ENCODE measurements at places on chromosomes 1 and 21.

- no peak for DNase-seq
Observed at GRCh38 chr1:29303201-29304024, 67.1 kb downstream of the PTPRU start.

DNA sequence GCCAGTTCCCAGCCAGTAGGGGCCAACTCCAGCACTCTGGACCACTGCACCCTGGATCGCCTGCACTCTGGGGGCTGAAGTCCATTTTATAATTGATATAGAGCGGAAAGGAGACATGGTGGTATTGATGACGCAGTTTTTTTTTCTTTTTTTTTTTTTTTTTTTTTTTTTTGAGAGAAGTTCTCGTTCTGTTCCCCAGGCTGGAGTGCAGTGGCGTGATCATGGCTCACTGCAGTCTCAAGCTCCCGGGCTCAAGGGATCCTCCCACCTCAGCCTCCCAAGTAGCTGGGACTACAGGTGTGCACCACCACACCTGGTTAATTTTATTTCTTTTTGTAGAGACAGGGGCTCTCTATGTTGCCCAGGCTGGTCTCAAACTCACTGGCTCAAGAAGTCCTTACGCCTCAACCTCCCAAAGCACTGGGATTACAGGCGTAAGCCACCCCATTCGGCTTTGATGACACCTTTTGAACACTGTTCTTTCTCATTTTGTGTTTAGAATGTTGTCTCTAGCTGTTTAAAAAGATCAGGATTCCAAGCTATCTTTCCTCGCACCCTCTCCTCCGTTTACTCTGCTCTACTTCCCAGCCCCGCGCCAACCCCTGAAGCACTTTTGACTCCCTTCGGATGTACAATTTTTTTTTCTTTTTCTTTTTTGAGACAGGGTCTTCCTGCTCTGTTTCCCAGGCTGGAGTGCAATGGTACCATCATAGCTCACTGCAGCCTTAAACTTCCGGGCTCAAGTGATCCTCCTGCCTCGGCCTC is 960 bp downstream of the MX2 start:
- no peak for DNase-seq

DNA sequence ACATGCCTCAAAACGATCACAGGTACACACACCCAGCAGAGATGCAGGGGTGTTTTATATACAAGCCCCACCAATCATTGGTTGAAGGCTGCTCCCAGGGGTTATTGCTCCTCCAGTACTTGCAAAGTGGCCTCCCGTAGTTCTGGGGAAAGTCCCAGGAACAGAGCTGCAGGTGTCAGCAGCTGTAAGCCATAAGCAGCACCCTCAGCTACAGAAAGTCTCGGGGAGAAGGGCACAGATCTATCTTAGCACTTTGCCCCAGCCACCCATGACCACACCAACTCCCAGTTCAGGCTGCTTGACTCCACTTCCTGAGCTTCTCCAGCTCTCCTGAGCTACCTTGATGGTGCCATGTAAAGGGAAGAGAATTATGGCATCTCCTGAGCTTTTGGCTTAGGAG is 222.7 kb upstream of the GJB5 start:
- no peak for DNase-seq

GRCh38 chr21:46063734-46064680 is 33.9 kb upstream of the COL6A2 start:
- no peak for DNase-seq

GRCh38 chr1:173024543-173024942 is 26.2 kb downstream of the TNFSF18 start:
- no peak for DNase-seq

DNA sequence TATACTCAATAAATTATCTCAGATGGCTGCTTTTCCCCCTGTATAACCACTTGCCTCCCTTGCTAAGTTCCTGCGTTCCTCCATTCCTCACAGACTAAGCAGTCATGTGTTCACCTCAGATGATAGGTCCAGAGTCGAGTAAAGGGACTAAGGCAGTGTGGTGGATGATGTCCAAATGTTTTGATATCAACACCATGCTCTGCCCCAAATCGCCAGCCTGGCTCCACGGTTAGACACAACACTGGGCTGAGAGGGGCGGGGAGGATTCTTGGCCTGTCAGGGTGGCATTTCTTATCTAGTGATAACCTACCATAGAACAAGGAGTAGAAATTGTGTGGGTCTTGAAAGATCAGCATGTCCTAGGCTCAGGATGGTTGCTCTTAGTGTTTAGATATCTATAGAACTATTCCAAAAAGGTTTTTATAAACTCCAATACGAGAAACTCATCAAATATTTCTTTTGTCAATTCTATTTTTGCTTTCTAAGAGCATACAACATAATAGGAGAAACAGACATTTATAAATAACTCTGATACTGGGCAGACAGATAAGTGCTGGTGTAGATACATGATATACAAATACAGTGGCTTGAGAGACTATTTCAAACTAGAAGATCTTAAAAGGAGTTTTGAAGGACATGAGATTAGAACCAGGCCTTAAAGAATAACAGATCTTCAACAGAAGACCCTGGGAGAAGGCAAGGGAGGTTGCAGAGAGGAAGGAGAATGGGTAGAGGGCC is 21.5 kb downstream of the GJA5 start:
- DNase-seq: no peak

DNA sequence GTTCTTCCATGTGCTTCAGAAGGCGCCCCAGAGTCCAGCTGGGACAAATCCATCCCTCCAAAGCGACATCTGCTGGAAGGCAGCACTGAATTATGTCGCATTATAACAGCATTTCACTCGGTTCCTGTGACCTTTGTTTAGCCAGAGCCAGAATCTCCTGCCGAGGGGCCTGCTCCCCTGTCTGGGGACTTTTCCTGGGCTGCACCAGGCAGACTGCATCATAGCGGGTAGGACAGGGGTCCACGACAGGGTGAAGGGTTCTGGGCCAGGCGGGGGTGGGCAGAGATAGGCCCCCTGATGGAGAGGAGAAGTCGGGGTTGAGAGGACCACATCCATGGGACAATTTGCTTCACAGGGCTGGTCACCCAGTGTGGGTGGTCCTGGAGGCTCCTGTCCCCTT is 276.9 kb downstream of the MATN1 start:
- no peak for DNase-seq

- no peak for DNase-seq
Observed at GRCh38 chr1:167455786-167456446, 62.4 kb downstream of the CD247 start.

DNA sequence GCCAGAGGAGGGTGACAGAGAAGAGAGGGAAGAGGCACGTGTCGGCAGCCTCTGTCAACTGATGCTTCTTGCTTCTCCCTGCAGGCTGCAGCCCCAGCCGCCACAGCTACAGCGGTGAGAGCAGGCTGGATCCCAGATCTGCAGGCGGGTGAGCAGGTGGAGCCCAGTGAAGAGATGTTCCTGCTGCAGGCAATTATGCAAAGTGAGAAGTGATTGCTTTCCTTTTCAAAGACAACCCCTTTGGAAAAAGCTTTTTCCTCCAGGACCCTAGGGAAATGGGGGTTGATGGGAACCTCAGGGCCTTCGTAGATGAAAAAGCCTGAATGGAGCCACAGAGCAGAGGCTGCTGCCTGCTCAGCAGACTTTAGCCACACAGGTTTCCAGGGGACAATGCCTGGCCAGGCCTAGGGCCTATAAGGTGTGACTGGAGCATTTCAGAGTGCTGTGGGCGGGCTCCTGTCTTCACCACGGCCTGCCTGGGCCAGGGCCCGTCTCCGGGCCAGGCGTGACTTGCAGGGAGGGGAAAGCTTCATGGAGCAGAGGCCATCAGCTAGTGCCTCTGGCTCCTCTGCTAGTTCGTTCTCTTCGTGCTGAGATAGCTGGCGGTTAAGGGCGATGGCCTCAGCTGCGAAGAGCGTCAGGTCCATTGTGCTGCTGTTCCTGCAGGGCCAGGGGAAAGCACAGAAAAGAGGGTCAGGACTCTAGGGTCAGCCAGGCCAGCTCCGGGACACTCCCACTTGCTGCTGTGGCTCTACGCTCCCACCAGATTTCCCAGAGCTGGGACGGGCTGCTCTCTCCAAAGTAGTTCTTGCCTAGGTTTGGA is 6.9 kb upstream of the KNCN start:
- DNase-seq: no peak

DNA sequence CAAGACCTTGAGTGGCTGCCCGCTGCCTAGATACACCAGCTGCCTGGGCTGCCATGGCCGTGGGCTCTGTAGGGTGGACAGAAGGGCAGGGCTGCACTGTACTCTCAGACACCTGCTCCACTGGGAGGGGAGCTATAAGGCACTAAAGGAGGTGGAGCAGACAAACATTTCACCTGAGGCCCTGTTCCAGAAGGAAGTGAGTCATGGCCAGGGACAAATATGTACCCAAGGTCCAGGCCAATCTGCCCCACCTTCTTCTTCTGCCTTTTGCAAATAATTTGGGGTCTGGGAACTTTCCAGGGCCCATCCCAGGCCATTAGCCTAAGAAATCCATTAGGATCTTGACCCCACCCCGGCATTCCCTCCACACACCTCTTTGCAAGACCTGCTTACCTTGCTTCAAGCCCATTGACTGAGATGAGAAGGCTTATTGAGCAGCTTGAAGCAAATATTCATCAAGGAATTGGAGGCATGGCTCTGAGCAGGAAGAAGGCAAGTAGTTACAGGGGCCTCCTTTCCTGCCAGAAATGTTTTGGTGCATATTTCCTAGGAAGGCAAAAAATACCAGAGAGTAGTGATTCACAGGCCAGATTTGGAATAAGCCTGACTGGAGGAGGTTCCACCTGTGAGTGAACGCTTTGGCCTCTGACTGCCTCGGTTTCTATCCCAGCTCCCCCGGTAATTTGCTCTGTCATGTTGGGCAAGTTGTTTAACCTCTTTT is at the start of gene CAPN8:
Gene CAPN8 (minus strand): TSS at position 110 of the 721 bp plus-strand sequence. CDS start 55 bp downstream, at position 55.
- no peak for DNase-seq

DNA sequence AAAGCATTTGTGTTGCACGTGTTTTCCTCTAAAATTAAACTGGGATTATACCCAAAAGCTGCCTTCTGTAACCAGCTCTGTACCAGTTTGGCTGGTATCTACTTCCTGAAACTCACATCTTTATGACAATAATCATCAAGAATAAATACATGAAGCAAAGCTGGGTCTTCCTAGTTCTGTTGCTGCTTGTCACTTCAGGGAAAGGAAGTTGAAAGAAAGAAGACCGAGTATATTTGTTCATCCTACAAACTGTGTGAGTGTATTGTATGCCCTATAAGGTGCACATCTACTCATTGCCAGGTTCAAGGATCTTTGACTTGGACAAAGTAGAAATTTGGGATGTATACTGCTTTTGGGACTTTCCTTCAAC is 29.1 kb upstream of the IFNGR2 start:
- DNase-seq: no peak

- no peak for DNase-seq
Observed at GRCh38 chr1:29284286-29284960, 48.1 kb downstream of the PTPRU start.

DNA sequence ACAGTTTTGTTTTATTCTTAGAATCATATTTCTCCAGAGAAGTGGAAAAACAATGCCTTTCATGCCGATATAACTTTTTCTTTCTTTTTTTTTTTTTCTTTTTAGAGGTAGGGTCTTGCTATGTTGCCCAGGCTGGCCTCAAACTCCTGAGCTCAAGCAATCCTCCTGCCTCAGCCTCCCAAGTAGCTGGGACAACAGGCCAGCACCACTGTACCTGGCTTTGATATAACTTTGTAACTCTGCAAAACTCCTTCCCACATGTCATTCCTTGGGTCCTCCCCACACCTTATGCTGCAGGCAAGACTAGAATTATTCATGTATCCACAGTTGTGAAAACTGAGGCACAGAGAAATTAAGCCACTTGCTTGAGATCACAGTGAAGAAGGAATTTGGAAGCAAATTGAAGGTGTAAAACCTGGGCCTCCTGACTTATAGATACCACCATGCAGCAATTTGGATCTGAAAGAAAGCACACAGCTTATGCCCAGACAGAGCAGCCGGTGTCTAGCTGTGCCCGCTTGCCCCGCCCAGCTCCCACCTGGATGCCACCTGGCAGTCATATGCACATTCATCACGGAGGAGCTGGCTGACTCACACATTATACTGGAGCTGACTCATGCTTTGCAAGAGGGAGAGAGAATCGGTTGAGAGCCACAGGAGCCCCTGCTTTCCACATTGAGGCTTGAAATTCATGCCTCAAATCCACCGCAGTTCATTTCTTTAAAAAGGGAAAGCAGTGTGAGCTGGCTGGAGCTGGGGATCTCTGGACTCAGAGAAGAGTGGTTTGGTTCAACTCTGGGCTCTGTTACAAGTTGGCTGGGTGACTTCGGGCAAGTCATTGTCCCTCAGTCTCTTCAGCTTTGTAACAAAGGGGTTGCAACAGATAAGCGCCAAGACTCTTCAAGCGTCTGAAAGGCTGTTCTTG is 8.3 kb upstream of the SLC2A1 start:
- DNase-seq: no peak

- no peak for DNase-seq
Observed at GRCh38 chr21:15557925-15558324, 171.9 kb upstream of the USP25 start.

DNA sequence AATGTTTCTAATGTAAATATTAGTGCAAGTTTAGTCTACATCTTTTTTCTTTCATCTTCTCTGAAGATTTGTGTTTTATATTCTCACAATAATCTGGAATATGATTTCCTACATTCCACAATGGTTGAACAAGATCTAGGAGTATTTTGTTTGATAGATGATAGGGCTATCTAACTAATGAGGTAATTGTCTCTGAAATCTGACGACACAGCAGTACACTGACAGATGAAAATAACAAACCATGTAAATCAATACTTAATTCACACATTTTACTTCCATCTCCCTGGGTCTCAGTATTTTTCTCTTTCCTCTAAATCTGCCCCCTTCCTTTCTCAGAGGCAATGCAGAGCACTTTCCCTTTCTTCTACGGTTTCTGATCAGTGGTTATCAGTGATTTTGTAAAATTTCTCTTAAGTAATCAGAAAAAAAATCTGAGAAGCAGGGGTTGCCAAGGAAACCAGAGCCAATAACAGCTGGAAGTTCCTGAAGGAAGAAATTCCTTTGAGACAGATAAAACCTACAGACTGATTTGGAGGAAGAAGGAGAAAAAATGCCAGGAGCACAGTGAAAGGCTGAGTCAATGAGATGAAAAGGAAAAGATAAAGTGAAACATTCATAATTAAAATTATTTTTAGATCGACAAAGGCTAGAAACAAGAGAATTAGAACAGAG is 7.3 kb upstream of the ANKRD13C start:
- DNase-seq: no peak

DNA sequence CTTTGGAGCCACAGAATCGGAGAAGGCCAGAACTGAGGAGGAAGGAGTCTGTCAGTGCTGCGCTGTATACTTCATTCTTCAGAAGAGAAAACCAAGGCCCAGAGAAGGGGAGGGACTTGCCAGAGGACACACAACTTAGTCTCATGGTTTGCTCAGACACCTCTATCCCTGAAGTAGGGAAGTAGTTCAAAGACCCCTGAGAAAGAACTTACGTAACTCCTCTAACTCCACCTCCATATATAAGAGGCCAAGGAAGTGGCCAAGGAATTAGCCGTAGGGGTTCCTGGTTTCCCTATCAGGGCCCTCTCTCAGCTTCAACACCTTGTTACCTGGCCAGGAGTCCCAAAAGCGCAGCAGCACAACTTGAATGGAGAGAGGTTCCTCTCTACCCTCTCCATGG is 580 bp upstream of the NECTIN4 start:
- DNase-seq: no peak

- DNase-seq: no peak
Observed at GRCh38 chr1:7495962-7496361, 275.1 kb upstream of the VAMP3 start.
